ENCODE measurements at places on chromosomes 16 and 17.
A peak's percentile ranks its signal among the peaks of the same experiment; 100 is the strongest.

- DNase-seq = no peak
Observed at GRCh38 chr17:1920948-1921351, 91.1 kb downstream of the RPA1 start.

- DNase-seq = no peak
Observed at GRCh38 chr17:55702150-55702549, 20.5 kb downstream of the TMEM100 start.

GRCh38 chr16:23920899-23921298, 85.1 kb downstream of the PRKCB start:
- DNase-seq = no peak

DNA sequence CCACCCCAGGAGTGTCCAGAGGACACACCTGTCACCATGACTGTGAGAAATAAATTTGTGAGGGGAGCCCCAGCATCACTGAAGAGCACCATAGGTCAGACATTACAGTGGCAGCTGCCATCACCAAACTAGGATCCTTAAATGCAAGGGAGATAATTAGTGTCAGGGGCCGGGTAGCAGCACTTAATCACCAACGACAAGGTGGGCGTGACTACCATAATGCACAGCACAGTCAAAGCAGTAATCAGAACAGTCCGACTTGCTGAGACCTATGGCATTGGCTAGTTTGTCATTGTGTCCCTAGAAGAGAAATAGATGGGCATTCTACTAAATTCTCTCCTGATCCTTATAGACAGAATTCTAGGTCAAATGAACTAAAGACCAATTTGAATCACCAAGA, 856.7 kb upstream of the GOT2 start:
- no peak for DNase-seq

DNA sequence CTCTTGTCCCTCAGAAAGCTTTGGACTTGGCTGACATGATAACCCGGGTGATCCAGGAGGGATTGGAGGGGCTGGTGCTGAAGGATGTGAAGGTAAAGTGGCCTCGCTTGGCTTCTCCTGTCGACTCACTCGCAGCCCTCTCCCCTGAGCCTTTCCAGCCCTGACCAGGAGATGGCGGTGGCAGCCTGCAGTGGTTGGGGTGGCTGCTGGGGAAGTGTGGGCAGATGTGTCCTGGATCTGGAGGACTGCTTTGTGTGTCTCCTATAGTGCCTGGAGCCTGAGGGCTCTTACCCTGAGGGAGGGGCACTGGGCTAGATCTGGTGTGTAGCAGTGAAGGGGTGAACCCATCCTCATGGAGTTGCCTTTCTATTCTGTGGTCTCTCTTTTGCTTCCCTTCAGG, 17.9 kb downstream of the LIG3 start:
- DNase-seq = peak; percentile 68

- DNase-seq = no peak
Observed at GRCh38 chr16:87582216-87582965, 19.9 kb upstream of the JPH3 start.

- DNase-seq = no peak
Observed at GRCh38 chr16:67963662-67964321, 4.6 kb downstream of the SLC12A4 start.

DNA sequence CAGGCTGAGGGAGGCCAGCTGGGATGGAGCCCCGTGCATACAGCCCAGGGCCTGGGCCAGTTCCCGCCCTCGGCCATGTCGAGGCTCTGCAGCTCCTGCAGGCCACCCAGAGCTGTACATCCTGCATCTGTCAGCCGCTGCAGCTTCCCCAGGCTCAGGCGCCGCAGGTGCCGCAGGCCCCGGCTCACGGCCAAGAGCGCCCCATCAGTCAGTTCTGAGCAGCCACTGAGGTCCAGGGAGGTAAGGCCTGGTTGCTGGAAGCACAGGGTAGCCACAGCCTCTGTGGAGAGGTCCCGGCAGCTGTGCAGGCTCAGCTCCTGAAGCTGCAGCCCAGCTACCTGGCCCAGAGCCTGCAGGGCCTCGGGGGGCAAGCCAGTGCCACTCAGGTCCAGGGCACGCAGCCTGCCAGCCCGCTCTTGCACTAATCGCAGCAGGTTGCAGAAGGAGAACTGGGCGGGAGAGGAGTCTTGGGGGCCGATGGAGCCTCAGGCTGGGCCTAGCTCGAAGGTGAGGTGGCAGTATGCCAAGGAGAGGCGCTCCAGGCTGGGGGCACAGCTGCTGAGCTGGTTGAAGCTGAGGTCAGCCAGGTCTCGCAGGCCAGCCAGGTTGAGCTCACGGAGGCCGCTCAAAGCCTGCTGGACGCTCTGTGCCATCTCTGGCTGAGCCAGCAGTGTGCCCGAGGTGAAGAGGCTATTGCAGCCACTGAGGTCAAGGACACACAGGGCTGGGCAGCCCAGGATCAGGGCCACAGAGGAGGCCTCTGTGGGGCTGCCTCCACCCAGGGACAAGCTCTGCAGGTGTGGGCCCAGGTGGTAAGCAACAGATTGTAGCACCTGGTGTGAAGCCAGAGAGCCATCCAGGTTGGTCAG, 11.4 kb downstream of the ELMO3 start:
- no peak for DNase-seq
